T-helper 2 cell treated with Interferon-gamma antibody and Interleukin-4, amounts not matched to agents 5 μg/mL and 100 μg/mL, for 36 hours (primary cell): ENCODE measurements at places on chromosomes 5 and 9.

DNA sequence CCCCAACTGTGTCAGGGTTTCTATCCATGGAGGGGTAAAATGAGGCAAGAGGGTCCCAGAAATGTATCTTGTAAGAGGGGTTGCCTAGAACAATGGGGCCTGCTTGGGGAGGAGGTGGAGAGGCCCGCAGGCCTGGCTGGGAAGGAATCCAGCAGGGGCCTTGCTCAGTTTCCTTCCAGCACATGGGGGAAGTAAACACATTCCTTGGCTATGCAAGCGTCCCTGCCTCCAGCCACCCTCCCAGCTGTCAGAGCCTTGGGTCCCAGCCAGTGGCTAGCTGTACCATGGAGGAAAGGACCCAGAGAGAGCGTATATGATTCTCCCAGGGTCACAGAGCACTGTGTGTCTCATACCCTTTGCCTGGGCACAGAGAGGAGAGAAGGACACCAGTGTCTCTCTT, 71.1 kb upstream of the IL17B start:
- no peak for DNase-seq

- no peak for DNase-seq
Measured at GRCh38 chr5:657570-657969, 35.6 kb downstream of the TPPP start.

DNA sequence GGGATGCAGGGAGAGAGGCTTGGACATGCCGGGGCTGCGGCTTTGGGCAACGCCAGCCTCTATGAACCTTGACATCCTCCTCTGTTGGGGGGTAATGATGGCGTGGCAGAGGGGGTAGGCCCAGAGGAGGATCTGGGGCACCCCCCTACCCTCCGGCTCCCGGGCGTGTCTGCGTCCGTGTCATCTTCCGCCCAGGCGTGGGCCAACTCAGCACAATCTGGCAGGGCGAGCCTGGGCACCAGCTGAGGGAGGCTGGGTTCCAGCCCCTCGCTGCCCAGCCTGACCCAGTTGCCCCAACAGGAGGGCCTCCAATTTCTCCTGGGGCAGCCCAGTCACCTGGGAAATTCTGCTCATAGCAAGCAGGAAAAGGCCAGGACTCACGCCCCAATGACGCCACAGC, 62.9 kb upstream of the IL17B start:
- DNase-seq, result no peak

GRCh38 chr5:159819591-159820411, 96.5 kb upstream of the ADRA1B start:
- DNase-seq, result no peak

DNA sequence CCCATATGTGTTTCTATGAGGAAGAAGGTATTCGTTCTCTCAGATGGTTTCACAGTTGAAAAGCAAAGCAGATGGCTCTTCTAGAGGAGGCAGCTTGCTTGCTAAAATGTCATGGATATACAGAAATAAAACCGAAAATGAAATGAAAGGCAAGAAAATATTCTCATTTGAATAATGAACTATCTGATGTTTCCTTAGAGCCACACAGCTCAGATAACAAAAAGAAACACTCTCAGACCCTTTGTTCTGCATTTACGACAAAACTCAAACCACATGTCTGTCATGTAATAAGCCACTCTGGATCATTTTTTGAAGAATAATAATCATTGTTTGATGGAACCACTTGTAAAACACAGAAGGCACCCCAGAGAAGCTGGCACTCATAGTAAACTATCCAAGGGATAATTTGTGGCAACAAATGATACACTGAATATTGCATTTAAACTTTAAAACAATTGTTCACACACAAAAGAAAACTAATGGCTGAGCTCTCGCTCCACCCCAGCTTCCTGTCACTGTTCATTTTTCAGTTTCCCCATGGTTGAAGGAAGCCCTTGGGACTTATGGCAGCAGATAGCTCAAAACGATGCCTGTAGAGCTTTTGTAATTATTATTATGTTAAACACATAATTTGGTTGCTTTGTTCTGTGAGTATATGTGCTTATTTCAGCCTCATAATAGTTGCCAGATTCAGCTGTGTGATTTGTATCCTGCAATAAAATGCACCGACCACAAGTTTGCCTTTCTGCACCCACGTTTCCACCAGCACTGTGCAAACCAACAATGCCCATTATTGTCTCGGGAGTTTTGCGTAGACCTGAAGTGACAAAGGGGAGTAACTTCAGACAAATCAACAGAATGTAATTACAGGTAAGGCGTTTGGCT, 256.0 kb downstream of the TMEM167A start:
- DNase-seq, result no peak

- no peak for DNase-seq
Measured at GRCh38 chr5:137071526-137071925, 427.6 kb downstream of the SPOCK1 start.

DNA sequence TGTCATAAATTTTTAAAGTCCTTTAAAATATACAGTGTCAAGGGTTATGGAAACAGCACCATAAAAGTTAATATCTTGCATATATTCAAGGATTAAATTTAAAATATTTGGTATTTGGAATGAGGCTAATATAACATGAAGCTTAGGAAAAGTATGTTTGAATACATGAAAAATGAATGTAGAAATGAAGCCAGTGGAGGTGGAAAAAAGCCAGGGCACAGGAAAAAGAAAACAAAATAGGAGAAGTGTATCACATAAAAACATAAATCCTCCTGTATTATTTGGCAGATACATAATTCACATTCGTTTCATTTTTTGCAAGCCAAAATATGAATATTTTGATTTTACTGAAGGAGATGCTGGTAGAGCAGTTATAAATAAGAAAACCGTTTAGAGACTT, 587.0 kb upstream of the ZNF608 start:
- no peak for DNase-seq

- no peak for DNase-seq
Measured at GRCh38 chr9:131997779-131998178, 81.9 kb downstream of the MED27 start.

DNA sequence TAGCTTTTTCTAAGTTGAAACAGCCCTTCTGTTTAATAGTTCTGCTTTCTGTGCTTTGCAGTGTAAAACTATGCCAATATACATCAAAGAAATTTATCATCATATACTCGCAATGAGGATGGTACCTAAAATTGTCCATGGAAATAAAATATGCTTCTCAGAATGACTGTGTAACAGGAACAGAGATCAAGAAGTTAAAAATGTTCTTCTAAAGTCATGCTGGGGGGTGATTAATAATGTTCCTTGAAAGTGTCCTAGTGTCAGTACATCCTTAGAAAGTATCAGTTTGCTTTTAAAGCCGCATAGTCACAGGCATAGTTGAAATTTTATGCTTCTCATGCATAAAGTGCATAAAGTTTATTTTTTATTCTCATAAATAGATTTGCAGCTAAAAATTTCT, 4.0 kb upstream of the LRRC70 start:
- DNase-seq, result no peak

DNA sequence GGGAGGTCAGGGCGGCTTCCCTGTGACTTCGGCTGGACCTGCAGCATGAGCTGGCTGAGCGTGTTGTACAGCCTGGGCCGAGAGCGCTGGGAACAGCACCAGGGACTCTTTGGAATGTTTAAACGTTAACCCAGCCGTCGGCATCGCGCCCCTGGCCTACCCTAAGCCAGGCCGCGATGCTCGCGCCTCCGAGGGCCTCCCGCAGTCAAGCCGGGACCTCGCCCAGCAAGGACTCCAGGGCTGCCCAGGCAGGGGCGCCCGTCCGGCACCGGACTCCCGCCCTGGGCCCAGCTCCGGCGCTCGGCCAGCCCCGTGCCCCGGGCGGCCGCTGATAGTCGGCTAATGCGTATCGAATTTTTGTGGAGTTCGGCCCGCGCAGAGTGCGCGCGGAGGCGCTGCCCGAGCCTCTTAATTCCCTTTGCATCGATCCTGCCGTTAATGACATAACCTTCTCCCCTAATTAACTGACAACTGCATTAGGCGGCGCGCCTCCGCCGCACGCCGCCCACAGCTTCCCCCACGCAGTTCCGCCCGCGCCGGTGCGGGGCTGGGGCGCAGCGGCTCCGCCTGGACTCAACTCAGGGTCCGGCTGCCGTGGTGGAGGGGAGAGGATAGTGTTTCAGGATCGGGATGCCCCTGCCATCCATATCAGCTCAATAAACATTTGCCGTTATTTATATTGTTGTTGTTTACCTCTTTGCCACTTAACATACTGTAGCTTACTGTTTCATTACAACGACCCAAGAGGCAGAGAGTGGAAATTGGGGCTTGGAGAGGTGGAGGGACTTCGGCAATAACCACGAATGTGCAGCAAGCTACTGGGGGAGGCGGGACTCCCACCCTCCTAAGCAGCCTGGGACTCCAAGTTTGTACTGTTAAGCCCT, 28.8 kb upstream of the CDC23 start:
- DNase-seq, result no peak

- DNase-seq, result no peak
Measured at GRCh38 chr9:98951967-98952366, 8.3 kb downstream of the COL15A1 start.

- DNase-seq, result no peak
Measured at GRCh38 chr9:113269871-113270270, 5.5 kb downstream of the CDC26 start.

DNA sequence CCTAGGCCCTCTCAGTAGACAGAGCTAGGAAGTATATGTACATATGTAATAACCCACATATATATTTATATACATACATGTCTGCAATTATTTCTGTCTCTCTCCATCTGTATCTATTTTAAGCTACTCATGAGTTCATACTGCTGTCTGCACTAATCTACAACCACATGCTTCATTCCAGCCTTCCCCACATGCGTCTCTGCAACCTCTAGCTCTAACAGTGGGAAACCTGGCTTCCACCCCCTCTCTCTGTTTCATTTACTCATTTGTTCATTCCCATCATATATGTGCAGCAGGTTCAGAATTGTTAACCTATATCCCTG, 23.3 kb downstream of the DCANP1 start:
- DNase-seq, result no peak

GRCh38 chr5:6632324-6632887, 438 bp downstream of the NSUN2 start:
- DNase-seq, result no peak

- no peak for DNase-seq
Measured at GRCh38 chr9:37339923-37340322, 82.6 kb upstream of the GRHPR start.

DNA sequence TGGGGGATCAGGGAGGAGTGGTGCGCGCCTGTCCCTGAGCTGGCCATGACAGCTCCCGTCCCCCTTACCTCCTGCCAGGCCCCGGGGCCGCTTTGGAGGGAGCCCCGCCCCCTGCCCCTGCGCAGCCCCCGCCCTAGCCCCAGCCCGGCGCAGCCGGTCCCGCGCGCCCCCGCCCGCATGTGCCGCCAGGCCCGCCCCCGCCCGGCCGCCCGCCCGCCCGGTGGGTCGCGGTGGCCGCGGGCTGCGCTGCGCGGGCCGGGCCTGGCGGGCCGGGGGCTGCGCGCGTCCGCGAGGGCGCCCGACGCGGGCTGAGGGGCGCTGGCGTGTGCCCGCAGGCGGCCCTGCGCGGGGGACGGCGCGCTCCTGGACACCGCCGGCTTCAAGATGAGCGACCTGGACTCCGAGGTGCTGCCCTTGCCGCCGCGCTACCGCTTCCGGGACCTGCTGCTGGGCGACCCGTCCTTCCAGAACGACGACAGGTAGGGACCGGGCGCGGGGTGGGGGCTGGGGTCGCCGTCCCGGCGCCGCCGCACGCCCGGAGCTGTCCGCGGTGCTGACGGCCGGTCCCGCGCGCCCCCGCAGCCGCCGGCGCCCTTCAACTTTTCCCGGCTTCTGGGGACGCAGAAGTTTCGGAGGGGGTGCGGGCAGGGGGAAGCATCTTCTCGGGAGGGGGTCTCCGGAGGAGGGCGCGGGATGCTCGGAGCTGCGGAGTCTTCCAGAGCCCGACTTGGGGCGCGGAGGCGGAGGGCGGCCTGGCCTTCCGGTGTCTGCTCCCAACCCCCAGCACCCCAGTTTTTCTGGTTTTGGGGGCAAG, 12.5 kb downstream of the KCNT1 start:
- DNase-seq, result no peak

DNA sequence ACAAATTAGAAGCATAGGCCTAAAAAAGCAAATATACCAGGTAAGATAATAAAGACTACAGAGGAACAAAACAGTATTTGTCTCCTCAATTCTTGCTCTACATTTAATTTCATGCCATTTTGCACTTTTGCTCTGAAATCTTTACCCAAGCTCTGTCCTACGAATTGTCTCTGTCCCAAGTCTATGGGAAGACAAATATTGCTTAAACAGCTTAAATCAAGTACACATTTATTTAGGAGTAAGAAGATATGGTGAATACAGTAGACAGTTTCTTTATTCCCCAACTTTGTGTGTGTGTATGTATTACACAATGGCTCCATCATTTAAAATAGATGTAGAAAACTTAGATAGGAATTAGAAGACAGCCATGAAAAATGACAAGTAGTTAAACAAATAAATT, 163.5 kb upstream of the POU5F2 start:
- no peak for DNase-seq
